Ureter (tissue), 1 donor: ENCODE measurements at places on chromosomes 4 and X. TPM values are rescaled to one million over a fixed set of nuclear protein-coding genes. Genes with fewer than 3 reads are reported as not detected.

DNA sequence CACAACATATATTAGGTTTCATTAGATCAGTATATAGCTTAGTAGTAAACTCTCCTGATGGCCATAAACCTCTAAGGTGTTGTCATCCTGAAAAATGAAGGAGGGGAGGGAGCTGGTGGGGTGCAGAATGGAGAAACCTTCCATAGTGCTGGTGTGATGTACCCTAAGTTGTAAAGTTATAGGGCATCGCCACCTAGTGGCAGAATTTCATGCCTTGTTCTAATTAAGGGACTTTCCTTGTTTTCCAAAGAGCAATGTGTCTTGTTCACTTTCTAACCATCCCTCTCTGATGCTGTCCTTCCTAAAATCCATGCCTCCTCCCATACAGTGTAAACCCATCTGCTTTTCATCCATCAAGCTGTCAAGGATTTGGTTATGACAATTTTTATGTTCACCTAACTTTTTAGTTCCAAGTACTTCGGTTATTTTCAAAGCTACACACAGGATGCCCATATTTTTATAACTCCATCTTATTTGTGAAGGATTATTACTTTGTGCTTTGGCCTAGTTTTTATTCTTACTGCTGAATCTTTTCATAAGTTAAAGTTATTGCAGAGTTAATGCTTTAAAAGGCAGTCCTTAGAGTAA is 4.5 kb downstream of the NBDY start:
- peak; percentile 61 for DNase-seq

GRCh38 chrX:132737743-132738142 is 220.7 kb downstream of the HS6ST2 start:
- DNase-seq: no peak

- no peak for DNase-seq
Observed at GRCh38 chrX:101483705-101484104, 1.6 kb upstream of the ARMCX4 start.

DNA sequence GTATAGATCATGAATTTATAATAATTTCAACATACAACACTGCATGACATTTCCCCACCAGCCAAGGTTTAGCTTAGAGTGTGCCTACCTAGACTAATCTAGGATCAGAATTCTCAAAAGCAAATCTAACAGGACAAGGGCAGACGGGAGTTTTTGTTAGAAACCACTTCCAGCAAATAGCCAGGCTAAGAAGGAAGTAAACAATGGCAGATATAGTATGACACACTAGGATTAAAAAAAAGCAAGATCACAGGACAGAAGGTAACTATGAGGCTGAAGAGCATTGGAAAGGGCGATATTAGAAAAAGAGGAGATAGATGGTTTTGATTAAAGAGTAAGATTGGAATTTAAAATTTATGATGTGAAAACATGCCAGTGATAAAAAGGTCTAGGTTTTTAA is 124.8 kb downstream of the LRBA start:
- DNase-seq: no peak

GRCh38 chr4:154049457-154050181 is 260.7 kb upstream of the SFRP2 start:
- no peak for DNase-seq

DNA sequence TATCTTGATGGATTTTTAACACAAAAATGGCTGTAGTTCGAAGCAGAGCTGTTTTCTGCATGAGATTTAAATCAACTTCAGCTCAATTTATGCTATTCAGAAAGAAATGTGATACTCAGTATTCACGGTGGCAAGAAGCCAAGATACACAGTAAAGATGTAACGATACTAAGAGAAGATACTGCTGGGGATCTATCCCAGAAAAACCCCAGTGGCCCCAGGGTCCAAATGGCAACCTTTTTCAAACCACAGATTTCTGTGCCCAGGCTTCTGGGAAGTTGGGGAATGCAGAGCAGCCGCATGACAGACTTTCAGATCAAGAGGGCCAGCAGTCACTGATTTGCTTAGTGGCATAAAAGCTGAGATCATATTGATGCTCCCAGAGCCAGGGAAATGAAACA is 353.9 kb downstream of the AFF2 start:
- DNase-seq: no peak

DNA sequence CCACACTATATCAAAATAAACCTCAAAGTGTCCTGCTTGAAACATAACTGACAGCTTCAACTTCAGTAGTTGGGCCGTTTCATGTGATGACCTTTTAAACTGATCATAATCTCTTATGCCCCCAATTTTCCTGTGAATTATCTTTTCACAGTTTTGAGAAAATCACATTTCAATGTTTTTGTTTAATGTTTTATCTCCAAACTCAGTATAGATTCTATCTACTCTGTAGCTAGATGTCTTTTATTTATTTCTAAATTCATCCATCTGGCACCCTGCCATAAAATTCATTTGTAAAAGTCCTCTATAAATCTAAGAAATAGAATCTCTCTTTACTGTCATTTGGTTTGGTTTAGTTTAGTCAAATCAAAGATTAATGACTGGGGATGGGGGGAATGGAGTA is 557.3 kb downstream of the ANKRD50 start:
- no peak for DNase-seq

GRCh38 chr4:184851200-184851541 is 25.4 kb upstream of the ACSL1 start:
- no peak for DNase-seq

- no peak for DNase-seq
Observed at GRCh38 chrX:4851534-4851933, 1138.1 kb upstream of the PRKX start.

DNA sequence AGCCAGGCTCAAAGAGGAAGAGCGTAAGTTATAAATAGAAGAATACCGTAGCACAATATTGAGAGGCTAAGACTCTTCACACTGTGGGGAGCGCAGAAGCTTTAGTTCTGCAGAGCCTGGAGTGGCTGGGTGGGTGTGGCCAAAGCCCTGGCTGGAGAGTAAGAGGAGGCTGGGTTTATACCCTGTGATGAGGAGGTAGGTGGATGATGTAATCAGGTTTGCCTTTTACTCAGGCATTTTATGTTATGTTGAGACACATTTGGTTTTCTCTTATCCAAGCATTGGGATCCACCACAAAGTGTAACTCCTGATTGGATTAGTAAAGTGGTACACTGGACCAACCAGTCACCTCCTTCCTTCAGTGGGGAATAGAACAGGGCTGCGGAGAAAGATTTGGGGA is 13.9 kb downstream of the CDS1 start:
- no peak for DNase-seq

GRCh38 chrX:22109442-22109841 is 77.3 kb downstream of the PHEX start:
- DNase-seq: no peak

- no peak for DNase-seq
Observed at GRCh38 chrX:110743679-110744340, 51.8 kb downstream of the CHRDL1 start.

DNA sequence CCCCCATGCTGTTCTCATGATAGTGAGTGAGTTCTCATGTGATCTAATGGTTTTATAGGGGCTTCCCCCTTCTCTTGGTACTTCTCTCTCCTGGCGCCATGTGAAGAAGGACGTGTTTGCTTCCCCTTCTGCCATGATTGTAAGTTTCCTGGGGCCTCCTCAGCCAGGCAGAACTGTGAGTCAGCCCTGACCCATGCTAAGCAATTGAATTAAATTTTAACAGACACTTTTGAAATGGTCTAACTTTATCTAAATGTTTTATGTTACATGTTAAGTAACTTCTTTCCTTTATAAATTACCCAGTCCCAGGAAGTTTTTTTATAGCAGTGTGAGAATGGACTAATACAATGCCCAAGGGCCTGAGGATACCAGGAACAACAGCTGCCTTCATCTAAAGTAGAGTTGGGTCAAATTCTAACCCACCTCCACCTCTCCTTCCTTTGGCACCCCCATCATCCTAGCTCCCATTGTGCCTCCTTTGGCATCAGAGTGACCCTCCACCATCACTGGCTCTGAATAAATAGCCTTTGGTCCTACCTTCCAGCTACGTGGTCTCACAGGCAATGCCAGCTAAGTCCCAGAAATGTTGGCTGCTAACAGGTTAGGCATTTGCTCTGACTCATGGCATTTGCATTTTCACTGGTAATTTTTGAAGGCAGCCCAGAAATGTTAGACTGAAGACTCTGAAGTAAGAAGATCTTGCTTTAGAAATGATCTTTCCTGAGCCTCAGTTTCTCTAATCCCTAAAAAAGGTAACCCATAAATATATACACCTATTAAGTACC is 182.1 kb downstream of the MOSPD2 start:
- no peak for DNase-seq

The AWAT2 gene
- total RNA-seq: not detected

GRCh38 chrX:45527834-45528233 is 327.2 kb upstream of the DIPK2B start:
- DNase-seq: no peak

GRCh38 chrX:129698150-129698549 is 40.6 kb upstream of the XPNPEP2 start:
- no peak for DNase-seq

DNA sequence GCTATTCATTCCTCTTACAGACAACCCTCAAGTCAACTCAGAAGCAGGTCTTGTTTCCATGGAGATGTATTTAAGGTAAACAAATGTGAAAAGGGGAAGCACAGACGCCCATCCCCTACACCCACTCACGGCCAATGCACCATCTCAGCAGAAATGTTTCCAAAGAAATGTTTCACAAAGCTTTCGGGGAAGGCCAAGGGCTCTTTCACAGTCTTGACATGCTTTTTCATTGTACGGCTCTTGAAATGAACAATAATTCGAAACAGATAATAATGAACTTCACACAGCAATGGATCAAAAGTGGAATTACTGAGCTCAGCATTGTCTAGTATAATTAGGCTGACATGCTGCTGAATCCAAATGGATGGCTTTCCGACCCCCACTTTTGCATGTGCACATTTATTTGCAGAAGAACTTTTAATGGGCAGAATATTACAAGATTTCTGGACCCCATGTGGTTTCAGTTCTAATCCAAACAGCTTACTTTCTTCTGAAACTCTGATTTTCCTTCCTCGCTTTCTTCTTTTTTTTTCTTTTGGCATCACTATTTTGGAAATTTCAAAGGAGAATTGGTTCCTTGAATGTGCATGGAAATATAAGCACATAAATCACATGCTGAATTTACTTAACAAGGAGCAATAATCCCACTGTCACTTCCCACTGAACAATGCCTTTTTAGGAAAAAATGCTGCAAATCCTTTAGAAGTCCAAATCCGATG is 160.9 kb downstream of the SMIM20 start:
- no peak for DNase-seq

The FREM3 gene
- 0.39 TPM for total RNA-seq

The AVPR2 gene
- total RNA-seq: 2.3 TPM

DNA sequence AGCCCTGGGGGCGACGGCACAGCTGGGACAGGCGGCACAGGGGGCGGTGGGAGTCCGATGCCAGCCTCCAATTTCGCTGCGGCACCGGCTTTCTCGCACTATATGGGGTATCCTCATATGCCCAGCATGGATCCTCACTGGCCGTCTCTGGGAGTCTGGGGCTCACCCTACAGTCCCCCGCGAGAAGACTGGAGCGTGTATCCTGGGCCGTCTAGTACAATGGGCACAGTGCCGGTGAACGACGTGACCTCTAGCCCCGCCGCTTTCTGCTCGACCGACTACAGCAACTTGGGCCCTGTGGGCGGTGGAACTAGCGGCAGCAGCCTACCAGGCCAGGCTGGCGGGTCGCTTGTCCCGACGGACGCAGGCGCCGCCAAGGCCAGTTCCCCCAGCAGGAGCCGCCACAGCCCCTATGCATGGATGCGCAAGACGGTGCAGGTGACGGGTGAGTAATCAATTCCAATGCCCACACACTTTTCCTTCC is 500 bp downstream of the CDX4 start:
- no peak for DNase-seq

GRCh38 chr4:86498863-86499166 is 95.3 kb upstream of the PTPN13 start:
- no peak for DNase-seq

The NAT8L gene
- 0.16 TPM for total RNA-seq

DNA sequence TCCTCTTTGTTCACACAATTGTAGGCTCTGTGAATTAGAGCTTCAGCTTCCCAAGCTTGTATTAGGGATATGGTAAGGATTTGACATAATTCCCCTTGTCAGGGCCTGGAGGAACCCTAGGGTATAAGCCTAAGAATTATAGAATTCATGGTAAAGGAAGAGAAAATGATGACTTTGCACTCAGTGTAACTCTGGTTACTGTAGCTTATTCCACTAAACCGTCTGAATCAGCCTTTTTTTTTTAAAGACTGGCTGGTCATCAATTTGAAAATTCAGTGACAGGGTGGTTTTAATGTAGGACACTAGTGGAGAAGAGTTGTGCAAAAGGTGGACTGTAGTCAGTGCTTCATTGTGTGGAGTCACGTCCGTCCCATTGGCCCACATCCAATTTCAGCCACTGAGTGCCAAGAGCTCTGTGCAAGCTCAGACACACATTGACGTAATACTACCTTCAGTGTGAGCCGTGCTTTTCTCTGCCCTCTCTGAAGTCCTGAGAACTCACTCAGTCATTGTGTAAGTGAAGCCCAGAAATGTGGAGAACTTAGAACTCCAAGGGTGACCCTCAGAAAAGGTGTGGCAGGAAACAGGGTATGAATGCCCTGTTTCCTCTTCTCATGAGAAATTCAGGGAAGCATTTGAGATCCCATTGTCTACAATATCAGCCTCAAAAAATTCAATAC is 449.8 kb downstream of the C4orf33 start:
- no peak for DNase-seq

GRCh38 chrX:47515941-47516665 is 33.1 kb upstream of the ZNF41 start:
- DNase-seq: no peak

The PAK3 gene
- total RNA-seq: 7.6 TPM

The SSX2B gene
- not detected for total RNA-seq

DNA sequence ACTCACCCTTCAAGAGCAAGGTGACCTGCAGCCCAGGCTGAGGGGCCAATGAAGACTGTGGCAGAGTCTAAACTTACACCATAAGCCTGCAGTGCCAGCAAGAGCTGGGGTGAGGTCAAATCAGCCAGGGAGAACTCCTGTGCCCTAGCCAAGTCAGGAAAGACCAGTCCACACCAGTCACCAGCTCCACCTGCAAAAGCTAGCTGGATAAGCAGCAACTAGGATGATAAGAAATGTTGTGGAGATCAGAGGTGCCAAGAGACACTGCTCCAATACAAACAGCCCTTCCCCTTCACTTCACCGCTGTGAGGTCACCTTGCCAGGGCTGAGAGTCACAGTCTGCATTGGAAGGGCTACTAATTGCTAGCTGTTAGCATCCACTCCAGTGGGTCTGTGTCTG is 31.3 kb downstream of the NIPAL1 start:
- no peak for DNase-seq

The POU4F2 gene
- not detected for total RNA-seq

DNA sequence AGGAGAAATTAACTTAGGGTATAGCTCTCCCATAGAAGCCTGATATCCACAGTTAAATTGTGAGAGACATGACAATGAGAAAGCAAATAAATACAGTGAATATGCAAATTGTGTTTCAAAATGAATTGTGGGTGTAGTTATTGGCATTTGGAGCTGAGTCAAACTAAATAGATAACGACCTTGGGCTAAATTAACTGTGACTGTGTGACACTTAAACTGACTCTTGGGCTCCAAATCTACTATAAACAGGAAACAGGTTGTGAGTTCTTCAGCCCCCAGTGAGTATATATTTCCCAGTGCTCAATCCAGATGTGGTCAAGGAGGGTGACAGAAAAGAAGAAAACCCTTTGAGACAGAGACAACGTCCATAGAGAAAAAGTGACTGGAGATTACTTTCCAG is 11.3 kb upstream of the MAGEA10 start:
- DNase-seq: no peak

GRCh38 chr4:24166501-24166900 is 276.7 kb upstream of the PPARGC1A start:
- DNase-seq: no peak
